ENCODE measurements at places on chromosomes 1 and 21. TPM values are rescaled to one million over a fixed set of nuclear protein-coding genes. Genes with fewer than 3 reads are reported as not detected.

GRCh38 chr1:15342408-15342967, 67.2 kb upstream of the EFHD2 start:
- H3K27ac ChIP-seq = no peak overlapping the region
- no peak for DNase-seq
- H3K4me3 ChIP-seq = no peak overlapping the region
- H3K27me3 ChIP-seq = peaks cover 4% of the 10 kb centered on the region
- peaks cover 17% of the 10 kb centered on the region for H3K4me1 ChIP-seq

GRCh38 chr1:14791654-14792053, 193.2 kb downstream of the KAZN start:
- peaks cover 2% of the 10 kb centered on the region for H3K4me1 ChIP-seq
- H3K36me3 ChIP-seq = no peaks in the 10 kb centered on the region
- no peak for DNase-seq
- H3K4me3 ChIP-seq = no peak overlapping the region

PRRX1 gene
- total RNA-seq = not detected

TDRD5 gene
- total RNA-seq = not detected

DNA sequence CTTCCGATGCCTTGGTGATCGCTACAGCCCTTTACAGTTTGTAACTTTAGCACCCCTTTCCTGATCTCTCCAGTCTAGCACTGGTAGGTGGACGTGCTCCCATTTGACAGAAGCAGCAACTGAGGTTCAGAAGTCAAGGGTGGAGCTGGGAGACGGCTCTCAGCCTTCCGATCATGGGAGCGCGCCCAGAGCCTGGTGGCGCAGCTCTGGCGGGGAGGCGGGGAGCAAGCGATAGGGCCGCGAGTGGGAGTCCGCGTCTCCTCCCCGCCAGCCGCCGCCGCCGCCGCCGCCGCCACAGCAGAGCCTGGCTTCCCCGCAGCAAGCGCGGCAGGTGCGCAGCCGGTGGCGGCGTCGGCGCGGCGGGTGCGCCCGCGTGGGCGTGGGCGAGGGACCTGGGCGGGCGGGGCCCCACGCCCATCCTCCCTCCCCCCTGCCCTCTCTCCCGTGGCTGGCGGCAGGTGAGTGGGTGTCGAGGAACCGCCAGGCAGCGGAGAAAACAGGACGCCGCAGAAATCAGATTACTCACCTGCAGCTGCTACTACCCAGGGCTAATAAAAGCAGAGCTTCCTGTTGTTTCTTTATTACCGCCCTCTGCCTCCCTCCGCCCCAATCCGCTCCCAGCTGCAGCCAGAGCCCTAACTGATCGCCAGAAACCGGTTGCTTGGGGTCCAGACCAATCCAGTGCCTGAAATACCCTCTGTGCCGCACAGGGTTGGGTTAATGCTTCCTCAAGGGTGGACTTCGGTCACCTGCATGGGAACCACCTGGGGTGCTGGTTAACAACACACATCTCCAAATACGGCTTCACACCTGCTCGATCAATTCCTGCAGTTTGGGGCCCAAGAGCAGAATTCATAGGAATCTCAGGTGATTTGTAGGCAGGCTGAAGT, 60.2 kb upstream of the ID3 start:
- no peak for DNase-seq
- peaks cover 5% of the 10 kb centered on the region for H3K36me3 ChIP-seq
- H3K27me3 ChIP-seq = peaks cover 19% of the 10 kb centered on the region
- no peak overlapping the region for H3K27ac ChIP-seq

DNA sequence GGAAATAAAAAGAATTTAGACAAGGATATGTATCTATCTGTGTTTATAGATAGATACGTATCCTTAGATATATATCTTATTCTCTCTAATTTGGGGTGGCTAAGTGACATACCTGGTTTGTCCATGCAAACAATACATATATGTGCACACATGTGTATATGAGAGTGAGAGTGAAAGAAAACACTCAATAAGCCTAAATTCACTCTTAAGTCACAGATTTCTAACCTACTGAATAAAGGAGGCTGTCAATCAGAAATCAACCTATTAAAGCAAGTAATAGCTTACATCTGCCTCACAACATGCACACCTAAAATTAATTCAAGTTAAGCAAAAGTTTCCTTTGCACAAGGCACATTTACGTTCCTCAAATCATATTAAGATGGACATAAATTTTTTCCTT, 106.9 kb upstream of the LBR start:
- no peaks in the 10 kb centered on the region for H3K36me3 ChIP-seq
- H3K4me3 ChIP-seq = no peak overlapping the region
- no peaks in the 10 kb centered on the region for H3K27me3 ChIP-seq
- no peak overlapping the region for H3K27ac ChIP-seq
- no peaks in the 10 kb centered on the region for H3K4me1 ChIP-seq
- DNase-seq = no peak

GRCh38 chr1:244272471-244273261, 179.0 kb downstream of the ADSS2 start:
- no peak overlapping the region for H3K27ac ChIP-seq
- no peaks in the 10 kb centered on the region for H3K36me3 ChIP-seq
- DNase-seq = peak; percentile 75
- no peak overlapping the region for H3K4me3 ChIP-seq
- H3K4me1 ChIP-seq = no peaks in the 10 kb centered on the region

GRCh38 chr1:225114354-225114990, 185.0 kb downstream of the DNAH14 start:
- no peak overlapping the region for H3K4me3 ChIP-seq
- DNase-seq = no peak
- no peak overlapping the region for H3K27ac ChIP-seq
- no peaks in the 10 kb centered on the region for H3K36me3 ChIP-seq

CD1B gene
- total RNA-seq = not detected

OLIG1 gene
- total RNA-seq = 0.67 TPM

DNA sequence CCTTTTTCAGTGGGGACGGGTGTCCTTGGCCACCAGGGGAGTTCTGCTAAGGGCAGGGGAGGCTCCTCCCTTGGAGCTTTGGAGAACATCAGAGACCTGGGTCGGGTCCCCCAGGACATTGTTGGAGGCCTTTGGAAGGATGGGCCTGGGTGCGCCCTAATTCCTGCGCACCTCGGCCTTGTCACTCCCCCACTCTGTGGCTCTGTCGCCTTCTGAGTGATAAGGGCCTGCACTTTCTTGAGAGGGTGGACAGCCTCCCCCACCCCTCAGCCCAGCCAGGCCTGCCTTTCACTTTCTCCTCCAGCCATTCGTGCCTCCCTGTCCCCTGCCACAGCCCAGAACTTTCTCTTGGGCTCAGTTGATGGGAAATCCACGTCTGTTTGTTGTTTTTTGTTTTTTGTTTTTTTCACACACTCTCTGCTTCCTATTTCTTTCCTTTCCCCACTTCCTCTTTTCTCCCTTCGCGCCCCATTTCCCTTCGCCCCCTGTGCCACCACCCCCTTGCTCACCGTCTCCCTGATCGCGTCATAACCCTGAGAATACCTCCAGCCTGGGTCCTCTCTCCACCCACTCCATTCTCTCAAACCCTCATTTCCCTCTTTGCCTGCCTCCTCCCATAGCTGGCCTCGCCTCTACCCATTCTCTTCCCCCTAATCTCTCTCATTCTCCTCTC, 85.6 kb downstream of the PAX7 start:
- DNase-seq = no peak
- peaks cover 25% of the 10 kb centered on the region for H3K27me3 ChIP-seq
- no peaks in the 10 kb centered on the region for H3K36me3 ChIP-seq
- peak overlapping the region; percentile 84 for H3K4me3 ChIP-seq
- H3K4me1 ChIP-seq = peaks cover 10% of the 10 kb centered on the region
- H3K27ac ChIP-seq = no peak overlapping the region

GRCh38 chr1:47483651-47484050, 45.8 kb downstream of the FOXD2 start:
- H3K36me3 ChIP-seq = no peaks in the 10 kb centered on the region
- H3K4me1 ChIP-seq = peaks cover 7% of the 10 kb centered on the region
- DNase-seq = no peak
- no peak overlapping the region for H3K4me3 ChIP-seq
- no peak overlapping the region for H3K27ac ChIP-seq

- H3K27ac ChIP-seq = no peak overlapping the region
- H3K36me3 ChIP-seq = no peaks in the 10 kb centered on the region
- H3K27me3 ChIP-seq = peaks cover 8% of the 10 kb centered on the region
- DNase-seq = no peak
These were observed 39.9 kb upstream of the TADA1 start for GRCh38 chr1:166915941-166916340.

CFAP45 gene
- 1.0 TPM for total RNA-seq

DNA sequence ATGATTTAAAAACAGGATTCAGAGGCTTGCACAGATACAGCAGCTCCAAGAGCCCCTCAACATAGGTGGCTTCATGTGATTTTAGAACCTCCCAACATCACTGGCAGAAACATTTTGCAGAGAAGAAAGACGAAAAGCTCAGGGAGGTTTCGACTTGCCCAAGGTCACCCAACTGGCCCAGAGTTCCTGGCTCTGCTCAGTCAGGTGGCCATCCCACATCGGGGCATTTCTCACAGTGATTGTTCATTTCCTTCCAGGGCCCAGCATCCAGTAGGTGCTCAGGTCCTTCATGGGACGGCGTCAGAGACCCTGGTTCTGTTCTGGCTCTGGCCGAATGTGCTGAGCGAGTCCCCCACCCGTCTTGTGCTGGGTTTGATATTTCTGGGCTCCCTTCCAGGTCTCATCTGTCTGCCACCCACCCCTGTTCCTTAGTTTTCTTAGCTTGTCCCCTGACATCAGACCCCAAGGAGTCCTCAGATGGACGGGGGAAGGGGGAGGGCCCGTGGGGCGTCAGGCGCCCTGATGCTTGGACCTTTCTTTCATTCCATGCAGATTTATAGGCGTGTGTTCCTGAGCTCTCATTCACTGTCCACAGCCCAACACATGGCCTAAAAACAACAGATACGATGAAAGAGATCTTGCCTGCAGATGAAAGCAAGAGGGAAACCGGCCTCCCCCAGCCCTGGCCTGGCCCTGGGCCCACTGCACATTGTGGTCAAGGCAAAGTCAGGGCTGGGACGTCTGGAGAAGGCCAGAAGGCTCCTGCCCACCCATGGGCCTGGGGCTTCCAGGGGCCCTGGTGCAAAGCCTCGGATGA, 123.1 kb upstream of the ZBTB40 start:
- no peaks in the 10 kb centered on the region for H3K27me3 ChIP-seq
- H3K36me3 ChIP-seq = no peaks in the 10 kb centered on the region
- no peak overlapping the region for H3K27ac ChIP-seq
- DNase-seq = no peak
- no peak overlapping the region for H3K4me3 ChIP-seq

DNA sequence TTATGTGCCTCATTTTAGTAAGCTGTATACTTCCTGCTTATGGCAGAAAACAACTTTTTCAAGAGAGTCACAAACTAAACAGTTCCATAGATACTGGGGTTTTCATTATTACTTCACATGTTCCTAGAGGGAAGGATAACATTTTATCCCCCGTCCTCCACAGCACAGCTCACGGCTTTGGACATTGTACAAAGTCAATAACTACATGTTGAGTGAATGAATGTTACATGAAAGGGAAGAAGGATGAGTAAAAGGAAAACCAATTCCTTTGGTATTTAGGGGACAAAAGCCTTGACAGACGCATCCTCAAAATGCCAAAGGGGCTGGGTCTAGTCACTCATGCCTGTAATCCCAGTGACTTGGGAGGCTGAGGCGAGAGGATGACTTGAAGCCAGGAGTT, 14.8 kb downstream of the PI4KB start:
- no peak overlapping the region for H3K27ac ChIP-seq
- peak overlapping the region; percentile 37 for H3K4me3 ChIP-seq
- peaks cover 60% of the 10 kb centered on the region for H3K36me3 ChIP-seq
- peaks cover 2% of the 10 kb centered on the region for H3K27me3 ChIP-seq

GRCh38 chr1:220521778-220522177, 6.2 kb upstream of the MARK1 start:
- H3K4me1 ChIP-seq = peaks cover 3% of the 10 kb centered on the region
- no peak for DNase-seq
- H3K4me3 ChIP-seq = no peak overlapping the region
- no peaks in the 10 kb centered on the region for H3K36me3 ChIP-seq
- H3K27me3 ChIP-seq = no peaks in the 10 kb centered on the region

GRCh38 chr1:151553659-151554058, 13.6 kb downstream of the TUFT1 start:
- H3K4me1 ChIP-seq = peaks cover 12% of the 10 kb centered on the region
- no peak overlapping the region for H3K27ac ChIP-seq
- H3K4me3 ChIP-seq = peak overlapping the region; percentile 50
- H3K27me3 ChIP-seq = peaks cover 2% of the 10 kb centered on the region
- no peak for DNase-seq

CFAP74 gene
- not detected for total RNA-seq

CCDC181 gene
- 0.80 TPM for total RNA-seq

ADGRB2 gene
- total RNA-seq = 0.44 TPM

GRCh38 chr1:228272831-228273571, 65.2 kb downstream of the OBSCN start:
- DNase-seq = no peak
- H3K4me1 ChIP-seq = peaks cover 9% of the 10 kb centered on the region
- H3K4me3 ChIP-seq = no peak overlapping the region

ADAM30 gene
- total RNA-seq = not detected

- H3K4me3 ChIP-seq = no peak overlapping the region
- no peaks in the 10 kb centered on the region for H3K36me3 ChIP-seq
- no peak overlapping the region for H3K27ac ChIP-seq
These were observed 56.8 kb upstream of the GNG12 start for GRCh38 chr1:67889953-67890567.

DNA sequence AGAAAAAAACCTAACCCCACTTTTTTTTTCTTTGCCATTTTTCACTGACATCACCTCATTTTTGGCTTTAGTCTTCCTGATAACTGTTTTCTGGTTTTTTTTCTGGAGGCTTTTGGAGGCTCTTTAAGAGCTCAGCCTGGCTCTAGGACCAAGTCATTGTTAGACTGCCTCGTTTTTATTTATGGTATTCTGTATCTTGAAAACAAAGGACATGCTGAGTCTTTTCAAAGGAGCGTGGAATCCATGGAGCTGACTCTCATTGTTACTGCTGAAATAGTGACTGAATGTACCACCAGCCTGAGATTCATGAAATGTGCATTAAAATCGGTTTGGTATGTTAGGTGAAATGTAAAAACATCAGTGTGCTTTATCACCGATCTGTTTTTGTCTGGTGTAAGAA, 28.0 kb downstream of the RASAL2 start:
- peak overlapping the region; percentile 11 for H3K27ac ChIP-seq
- peaks cover 26% of the 10 kb centered on the region for H3K4me1 ChIP-seq
- no peak for DNase-seq
- no peaks in the 10 kb centered on the region for H3K27me3 ChIP-seq
- H3K4me3 ChIP-seq = no peak overlapping the region
- peaks cover 13% of the 10 kb centered on the region for H3K36me3 ChIP-seq

DNA sequence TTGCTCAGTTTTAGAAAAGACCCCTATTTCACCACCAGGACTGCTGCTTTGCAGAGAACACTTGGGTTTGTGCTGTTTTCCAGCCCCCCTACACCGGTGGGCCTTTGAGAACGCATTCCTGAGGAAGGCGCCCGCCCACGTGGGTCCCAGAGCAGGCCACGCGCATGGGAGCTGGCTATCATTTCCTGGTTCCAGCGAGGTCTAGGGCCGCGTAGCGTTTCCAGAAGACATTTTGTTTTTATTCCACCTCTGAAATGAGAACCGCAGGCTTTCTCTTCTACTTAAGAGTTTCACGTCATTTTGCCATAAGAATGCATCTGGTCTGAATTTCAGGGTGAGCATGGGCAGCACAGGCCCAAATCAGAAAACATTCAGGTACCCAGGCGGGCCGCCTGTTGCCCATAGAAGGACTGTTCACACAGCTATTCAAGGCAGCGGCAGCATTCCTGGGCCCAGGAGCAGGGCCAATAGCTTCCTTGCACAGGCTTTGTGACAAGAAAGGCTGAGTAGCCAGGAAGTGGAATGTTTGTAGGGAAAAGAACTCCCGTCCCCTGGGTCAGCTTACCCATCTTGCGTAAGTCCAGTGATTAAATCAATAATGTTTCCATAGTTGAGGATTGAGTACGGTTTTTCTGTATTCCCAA, 1.4 kb upstream of the KLHL21 start:
- peak; percentile 56 for DNase-seq
- peak overlapping the region; percentile 81 for H3K4me3 ChIP-seq
- peaks cover 18% of the 10 kb centered on the region for H3K4me1 ChIP-seq
- peaks cover 11% of the 10 kb centered on the region for H3K27me3 ChIP-seq

Data from endothelial cell (in vitro differentiated cells).